ENCODE measurements at places on chromosomes 16 and 17.

GRCh38 chr17:42997390-42997983 is 732 bp upstream of the RPL27 start:
- no peak for DNase-seq

DNA sequence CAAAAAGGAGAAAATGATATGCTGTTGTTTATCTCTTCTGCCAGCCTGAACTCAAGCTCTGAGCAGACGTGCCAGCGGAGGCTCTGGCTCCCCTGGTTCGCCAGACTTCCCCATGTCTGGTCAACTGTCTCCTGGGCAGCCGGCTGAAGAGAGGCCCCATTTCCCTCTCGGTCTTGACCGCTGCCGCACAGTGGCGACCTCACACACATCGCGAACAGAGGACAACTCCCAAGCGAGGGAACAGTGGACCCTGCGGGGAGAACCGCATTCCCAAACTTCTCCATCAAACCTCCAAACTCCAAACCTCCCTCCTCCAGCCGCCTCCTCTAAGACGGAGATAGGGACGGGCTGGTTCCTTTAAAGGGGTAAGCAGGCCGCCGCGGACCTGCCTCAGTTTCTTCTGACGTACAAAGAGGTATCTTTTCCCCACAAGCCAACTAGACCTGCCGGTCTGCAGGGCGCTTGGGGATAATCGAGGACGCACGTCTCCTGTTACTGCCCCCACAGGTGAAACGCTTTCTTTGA is 24.9 kb upstream of the RFFL start:
- no peak for DNase-seq

DNA sequence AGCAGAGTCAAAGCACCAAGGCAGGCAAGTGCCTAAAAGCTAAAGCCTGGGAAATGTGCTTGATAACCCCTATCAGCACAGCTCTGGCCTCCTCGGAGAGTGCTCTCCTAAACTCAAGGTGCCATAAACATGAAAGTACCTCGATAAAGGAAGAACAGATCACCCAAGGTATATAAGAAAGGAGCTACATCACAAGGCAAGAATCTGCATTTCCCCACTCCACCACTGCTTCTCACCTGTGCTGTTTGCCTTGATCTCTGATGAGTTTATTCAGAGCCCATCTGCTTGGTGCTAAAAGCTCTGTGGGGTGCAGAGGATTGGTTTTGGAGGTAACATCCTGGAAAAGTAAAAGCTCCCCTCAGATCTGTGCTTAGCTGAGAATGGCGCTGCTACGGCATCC is 449.5 kb upstream of the CDH5 start:
- no peak for DNase-seq

- DNase-seq: no peak
Observed at GRCh38 chr17:60065867-60066266, 12.9 kb downstream of the HEATR6 start.

DNA sequence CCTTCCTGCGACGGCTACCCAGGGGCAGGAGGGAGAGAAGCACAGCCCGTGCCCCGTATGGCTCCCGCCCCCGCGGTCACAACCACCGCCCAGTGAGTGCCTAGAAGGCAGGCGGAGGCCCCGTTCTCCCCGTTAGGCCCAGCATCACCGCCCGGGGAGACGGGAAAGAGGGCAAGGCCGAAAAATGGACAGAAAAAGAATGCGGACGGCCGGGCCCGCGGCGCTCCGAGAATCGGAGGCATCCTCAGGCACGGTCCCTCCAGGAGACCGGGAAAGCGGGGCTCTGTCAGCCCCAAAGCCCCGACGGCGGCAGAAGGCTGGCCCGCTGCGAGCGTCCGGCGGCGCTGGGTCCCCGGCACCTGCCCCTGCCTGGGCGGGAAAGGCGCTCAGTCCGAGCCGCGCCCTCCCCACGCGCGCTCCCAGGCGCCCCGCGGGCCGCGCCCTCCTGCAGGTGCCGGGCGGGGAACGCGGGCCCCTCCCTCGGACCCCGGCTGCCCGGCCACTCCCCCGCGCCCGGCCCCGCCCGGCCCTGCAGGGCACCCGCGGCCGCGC is 407 bp downstream of the MCRIP1 start:
- DNase-seq: no peak

DNA sequence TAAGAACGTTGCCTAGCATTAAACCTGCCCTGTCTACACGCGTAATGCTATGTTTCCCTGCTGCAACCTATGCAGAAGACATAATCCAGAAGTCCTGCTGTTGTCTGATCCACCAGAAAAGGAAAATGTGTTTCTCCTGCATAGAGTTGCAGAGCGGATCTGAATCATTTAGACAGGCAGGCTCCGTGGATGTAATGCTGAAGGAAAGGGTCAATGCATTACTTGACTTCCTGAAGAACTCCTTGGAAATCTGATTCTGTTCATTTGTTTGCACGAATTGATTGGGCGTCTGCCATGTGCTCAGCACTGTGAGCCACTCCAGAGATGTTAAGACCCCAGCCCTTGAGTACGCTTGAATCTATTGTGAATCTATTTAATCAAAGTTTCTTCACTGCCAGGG is 83.4 kb downstream of the FOXL1 start:
- DNase-seq: no peak

DNA sequence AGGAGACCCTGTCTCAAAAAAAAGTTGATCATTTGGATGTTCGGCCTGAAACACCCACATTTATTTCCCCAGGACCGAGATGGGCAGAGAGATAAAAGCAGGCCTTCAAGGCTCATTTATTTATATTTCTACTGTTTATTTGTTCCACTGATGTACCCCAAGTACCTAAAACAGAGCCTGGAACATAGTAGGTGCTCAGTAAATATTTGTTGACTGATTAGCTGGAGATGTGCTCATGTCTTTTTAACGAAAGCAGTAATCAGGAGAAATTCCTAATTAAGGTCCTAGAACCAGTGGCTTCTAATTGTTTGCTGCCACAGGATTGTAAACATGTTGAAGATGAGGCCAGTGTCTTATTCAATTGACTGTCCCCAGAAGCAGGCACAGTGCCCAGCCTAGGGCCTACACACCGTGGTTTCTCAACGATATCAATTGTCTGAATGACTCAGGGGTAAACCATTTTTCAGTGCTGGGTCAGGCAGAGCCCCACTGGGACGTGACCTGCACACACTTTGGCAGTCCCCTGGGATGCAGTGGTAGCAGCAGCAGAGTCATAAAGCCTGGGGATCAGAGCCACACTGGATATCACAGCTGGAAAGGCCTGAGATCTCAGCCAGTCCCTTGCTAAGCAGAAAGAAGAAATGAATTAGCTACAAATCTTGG is 34.8 kb downstream of the SOST start:
- no peak for DNase-seq

Measured in effector CD4-positive, alpha-beta T cell (primary cell).